ENCODE measurements at places on chromosomes 16 and 17.

GRCh38 chr16:84851192-84852127, 31.7 kb downstream of the CRISPLD2 start:
- peak; percentile 97 for DNase-seq

DNA sequence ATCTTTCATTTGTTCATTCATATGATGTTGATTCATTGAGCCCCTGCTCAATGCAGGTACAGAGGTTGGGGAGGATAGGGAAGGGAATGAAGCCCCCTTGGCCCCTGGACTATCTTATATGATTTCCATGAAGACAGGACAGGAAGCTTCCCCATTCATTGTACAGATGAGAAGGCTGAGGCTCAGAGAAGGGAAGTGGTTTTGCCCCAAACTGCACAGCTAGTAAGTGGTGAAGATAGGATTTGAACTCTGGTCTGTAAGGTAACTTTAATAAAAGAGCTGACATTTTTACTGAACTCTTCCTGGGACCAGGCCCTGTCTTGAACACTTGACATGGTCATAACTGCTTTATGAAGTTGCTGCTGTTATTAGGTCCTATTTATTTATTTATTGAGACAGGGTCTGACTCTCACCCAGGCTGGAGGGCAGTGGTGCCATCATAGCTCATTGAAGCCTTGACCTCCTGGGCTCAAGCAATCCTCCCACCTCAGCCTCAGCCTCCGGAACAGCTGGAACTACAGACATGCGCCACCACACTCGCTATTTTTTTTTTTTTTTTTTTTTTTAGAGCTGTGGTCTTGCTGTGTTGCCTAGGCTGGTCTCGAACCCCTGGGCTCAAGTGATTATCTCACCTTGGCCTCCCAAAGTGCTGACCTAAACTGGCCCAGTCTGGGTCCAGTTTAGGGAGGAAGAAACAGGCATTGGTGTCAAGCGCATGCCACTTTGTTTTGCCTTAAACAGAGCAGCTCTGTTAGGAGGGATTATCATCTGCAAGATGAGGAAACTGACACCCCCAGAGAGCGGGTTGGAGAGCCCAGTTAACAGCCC, 5.0 kb downstream of the CTF1 start:
- peak; percentile 11 for DNase-seq

GRCh38 chr17:79034931-79035485, 11.0 kb downstream of the C1QTNF1 start:
- no peak for DNase-seq

- no peak for DNase-seq
These were observed 350.6 kb upstream of the CCL2 start for GRCh38 chr17:33904476-33904875.

DNA sequence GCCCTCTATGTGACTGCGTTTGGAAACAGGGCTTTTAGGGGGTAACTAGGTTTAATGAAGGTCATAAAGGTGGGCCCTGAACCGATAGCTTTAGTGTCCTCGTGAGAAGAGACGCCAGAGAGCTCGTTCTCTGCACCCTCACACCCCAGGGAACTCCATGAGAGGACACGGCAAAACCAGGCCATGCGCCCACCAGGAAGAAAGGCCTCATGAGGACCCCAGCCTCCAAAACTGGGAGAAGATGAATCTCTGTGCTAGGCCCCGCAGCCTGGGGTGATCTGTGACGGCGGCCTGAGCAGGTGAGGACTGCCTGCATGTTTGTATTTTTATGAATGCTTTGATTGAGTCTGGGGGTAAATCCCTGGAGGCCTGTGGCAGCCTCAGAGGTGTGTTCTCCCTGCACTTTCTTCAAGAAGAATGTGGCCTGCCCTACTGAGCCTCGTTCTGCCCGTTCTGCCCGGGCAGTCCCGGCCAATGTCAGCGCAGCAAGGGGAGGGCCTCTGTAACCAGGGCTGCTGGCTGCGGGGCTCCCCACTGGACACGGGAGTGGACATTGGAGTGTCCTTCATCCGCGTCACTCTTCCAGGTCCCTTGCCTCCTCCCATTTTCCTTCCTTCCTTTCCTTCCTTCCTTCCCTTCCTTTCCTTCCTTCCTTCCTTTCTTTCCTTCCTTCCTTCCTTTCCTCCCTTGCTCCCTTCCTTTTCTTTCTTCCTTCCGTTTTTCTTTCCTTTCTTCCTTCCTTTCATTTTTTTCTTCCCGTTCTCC, 6.8 kb upstream of the RNF213 start:
- no peak for DNase-seq

GRCh38 chr16:27980919-27981700, 82.4 kb downstream of the GSG1L start:
- no peak for DNase-seq

DNA sequence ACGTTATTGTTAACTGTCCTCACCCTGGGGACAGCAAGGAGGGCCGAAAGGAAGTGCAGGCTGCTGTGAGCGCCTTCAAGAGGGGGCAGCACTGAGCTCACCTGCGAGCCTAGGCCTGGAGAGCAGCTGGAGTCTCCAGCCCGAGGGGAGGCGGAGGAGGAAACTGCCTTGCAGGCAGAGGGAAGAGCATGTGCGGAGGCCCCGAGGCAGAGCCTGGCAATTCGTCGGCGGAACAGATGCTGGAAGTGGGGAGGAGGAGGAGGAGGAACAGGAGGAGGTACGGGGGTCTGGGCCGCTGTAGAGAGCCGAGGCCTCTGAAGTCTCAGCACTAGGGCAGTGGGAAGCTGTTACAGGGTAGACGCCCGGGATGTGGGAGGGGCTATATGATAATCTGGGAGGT, 49.6 kb upstream of the PLCG2 start:
- DNase-seq: no peak

DNA sequence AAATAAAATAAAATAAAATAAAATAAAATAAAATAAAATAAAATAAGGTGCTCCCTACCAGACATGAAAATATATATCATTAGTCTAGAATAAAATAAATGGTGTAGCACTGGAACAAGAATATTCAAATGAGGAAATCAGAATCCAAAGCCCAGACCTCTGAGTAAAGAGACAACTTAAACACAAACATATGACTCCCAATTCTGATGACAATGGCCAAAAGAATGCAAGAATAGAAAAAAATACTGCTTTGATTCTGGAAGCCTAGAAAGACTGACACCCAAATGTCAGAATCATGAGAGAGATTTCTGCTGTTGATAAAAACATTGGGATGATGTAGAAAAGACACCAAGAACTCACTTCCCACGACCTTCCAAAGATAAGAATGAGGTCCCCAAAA, 27.9 kb downstream of the MYOCD start:
- peak; percentile 42 for DNase-seq

- DNase-seq: no peak
These were observed 26.0 kb downstream of the SMARCE1 start for GRCh38 chr17:40621578-40621977.

DNA sequence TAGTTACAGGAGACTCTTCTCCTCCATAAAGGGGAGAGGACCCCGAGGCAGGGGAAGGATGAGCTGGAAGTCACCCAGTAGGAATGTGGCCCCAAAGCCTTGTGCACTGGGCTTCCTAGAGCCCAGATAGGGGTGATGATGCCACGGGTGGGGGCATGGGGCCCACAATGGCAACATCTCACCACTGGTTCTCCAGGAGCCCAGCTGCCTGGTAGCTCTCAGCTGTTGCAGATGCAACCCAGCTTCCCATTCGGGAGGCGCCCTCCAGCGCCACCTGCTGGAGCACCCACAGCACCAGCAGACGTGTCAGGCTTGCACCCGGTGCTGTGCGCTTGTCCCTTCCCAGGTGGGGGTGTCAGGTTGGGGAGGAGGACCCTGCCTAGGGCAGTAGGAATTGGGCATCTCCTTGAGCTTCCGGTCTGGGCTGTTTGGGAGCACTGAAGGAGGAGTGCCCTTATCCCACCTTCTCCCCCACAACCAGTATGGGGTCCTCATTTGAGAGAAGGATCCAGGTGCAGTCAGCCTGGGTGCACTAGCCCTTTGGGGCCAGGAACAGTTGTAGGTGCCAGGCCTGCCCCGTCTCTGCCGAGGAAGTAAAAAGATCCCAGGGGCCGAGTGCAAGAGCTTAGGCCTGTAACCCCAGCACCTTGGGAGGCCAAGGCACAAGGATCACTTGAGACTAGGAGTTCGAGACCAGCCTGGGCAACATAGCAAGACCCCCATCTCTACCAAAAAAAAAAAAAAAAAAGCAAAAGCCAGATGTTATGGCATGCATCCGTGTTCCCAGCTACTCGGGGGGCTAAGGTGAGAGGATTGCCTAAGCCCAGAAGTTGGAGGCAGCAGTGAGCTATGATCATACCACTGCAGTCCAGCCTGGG, 14.4 kb downstream of the CDIPT start:
- peak; percentile 71 for DNase-seq

DNA sequence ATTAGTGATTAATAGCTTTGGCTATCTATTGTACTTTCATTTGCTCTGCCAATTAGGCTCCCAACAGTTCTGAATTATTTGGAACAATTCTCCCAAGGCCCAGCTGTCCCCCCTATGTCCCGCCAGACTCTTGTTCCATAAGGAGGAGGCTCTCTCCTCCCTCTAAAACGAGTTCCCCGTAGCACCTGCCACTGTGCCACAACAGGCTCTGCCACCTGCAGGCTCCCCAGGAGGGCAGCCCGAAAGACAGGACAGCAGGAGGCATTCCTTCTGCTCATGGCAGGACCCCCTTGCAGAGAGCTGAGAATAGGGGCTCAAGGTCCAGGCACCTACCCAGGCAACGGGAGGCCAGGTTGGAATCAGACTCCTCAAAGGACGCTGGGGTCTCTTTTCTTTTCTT, 9.0 kb downstream of the PITPNM3 start:
- DNase-seq: no peak

DNA sequence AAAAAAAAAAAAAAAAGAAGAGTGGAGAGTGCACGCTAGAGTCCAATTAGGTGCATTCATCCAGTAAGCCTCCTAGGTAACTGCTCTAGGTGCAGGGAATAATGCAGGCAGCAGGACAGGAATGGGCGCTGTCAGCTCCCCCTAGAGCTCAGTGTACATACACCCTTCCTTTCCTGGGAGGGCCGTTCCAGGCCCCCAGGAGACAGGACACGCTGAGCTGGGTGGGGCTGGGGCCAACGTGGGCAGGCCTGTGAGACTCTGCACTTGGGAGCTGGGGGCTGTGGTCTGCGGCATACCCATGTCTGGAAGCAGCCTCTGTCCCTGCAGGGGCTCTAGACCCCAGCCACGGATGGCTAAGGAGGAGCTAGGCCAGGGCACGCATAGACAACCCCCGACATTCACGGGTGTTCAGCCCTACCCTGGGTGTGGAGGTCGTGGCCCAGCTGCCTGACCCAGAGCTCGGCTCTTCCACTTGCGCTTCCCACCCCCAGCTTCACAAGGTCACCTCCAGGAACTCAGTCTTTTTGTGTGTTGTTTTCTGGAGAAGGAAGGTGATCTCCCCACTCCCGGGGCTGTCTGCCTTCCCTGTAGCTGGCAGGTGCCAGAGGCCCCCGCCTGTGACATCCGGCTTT, 1.0 kb upstream of the ANTKMT start:
- DNase-seq: no peak

GRCh38 chr16:56639045-56639444, 579 bp downstream of the MT1A start:
- no peak for DNase-seq

- no peak for DNase-seq
These were observed 532.8 kb downstream of the XYLT1 start for GRCh38 chr16:16938009-16938408.

- DNase-seq: no peak
These were observed 10.6 kb downstream of the RHBDL3 start for GRCh38 chr17:32276171-32276601.

GRCh38 chr17:36124879-36125824, 21.5 kb downstream of the CCL4 start:
- DNase-seq: peak; percentile 8

GRCh38 chr17:80882323-80882722, 109.3 kb upstream of the CHMP6 start:
- no peak for DNase-seq

Data from fibroblast of mammary gland (primary cell).